ENCODE measurements at places on chromosomes 12 and 14.

GRCh38 chr12:44503329-44503728 lies 372.8 kb downstream of the NELL2 start:
- no peak for DNase-seq

- DNase-seq, result peak; percentile 4
These were observed 140.5 kb downstream of the AKAP6 start for GRCh38 chr14:32469388-32470160.

- no peak for DNase-seq
These were observed 204.9 kb downstream of the TMX1 start for GRCh38 chr14:51445001-51445390.

DNA sequence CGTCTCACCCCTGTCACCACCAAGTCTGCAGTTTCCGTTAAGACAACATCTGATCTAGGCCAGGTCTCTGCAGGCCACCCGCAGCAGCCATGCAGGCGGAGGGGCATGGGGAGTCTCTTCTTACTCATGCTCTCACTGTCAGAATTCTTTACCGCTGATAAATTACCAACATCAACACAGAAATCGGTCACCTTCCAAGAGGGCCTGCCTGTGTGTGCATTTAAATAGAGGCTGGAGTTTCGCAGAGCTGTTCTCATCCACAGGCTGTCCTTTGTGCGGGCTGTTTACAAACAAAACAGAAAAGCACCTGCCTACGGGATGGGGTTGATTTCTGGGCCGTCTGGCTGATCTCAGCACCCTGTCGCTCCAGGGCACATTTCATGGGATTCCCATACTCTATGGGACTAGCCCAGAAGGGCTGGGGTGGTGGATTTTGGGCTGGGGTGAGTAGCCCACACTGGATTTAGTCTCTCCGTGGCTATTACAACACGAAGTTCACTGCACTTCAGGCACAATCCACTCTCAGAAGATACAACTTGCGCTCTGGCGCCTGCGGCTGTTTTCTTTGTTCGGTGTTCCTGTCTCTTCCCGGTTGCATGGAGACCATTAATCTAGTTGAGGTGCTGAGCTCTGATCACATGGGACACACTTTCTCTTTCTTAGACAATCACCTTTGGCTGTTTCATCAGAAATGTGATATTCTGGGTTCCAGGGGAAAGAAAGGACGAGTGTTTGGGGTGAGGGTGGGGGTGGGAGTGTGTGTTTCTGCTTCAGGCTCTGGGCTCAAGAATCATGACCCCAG lies 331.1 kb downstream of the GLT1D1 start:
- no peak for DNase-seq

GRCh38 chr12:123749355-123749754 lies 12.7 kb upstream of the DNAH10 start:
- no peak for DNase-seq

DNA sequence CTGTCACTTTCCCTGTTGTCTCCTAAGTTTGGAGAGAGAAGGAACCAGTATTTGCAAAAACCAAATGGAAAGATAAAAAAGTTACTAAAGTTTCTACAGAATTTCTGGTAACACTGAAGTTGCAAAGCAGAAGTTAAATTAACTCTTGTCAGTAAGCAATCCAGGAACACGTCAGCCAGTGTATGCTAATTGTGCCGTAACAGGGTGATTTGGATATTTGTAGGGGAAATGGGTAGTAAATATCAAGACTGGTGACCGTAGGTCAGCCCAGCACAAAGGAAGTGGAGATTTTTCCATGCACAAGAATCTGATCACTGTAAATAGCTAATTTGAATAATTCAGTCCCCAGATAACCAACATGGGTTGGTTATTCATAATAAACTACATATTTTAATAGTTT lies 2.3 kb downstream of the CDKN1B start:
- DNase-seq, result no peak

- DNase-seq, result no peak
These were observed 15.7 kb downstream of the FAR2 start for GRCh38 chr12:29164477-29165393.

- no peak for DNase-seq
These were observed 32.5 kb downstream of the FBXO34 start for GRCh38 chr14:55303691-55304145.
